ENCODE measurements at places on chromosomes 6 and 20.

- no peak for DNase-seq
Observed at GRCh38 chr20:35355372-35355771, 56.4 kb downstream of the UQCC1 start.

DNA sequence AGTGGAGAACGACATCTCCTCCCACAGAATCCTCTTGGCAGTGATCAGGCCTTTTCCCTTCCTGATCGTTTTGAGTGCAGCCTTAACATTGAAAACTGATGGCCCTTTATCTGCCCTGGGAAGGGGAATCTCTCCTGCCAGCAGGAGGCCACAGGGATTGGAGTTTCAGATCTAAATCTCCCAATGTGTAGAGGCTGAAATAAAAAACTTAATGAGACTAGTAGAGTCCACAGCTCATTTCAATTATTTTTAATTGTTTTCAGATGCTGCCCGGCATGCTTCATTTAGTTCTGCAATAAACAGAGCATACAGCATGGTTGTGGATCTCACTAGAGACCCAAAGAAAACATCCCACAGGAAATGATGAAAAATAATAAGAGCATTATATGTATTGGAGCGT is 662.2 kb upstream of the HS3ST5 start:
- no peak for DNase-seq

DNA sequence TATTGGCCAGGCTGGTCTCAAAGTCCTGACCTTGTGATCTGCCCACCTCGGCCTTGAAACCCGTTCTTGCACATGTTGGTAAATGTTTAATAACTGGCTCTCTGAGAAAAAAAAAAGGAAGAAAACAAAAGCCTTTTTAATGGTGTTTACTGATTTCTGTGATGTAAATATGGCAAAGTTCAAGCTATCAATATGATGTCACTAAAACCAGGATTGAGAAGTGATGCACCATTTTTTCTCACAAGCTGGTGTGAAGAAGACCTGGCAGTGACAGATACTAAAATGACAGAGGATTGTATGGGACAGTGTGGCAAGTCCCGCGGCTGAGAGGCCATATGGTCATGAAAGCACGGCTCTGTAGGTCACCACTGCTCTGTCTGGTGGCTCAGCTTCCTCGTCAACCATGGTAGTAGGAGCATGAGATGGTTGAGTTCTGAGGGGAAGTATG is 196.3 kb upstream of the SUPT3H start:
- no peak for DNase-seq

- no peak for DNase-seq
Observed at GRCh38 chr6:84074988-84075781, 41.6 kb downstream of the MRAP2 start.

DNA sequence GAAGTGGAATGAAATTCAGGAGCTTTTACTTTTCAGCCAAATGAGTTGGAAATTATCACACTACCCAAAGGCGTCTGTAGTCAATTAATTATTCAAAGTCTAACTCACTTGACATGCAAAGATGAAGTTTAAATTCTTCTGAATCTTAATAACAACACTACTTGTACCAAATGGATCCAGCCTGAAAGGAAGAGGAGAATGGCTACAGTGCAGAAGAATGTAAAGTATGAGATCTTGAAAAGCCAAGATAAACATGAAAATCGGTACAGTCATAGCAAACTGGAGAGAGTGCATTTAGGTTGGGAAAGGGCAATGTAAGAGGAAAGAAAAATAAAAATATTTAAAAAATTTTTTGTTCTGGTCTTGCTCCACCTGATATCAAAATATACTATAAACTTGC is 195.5 kb downstream of the SIM1 start:
- no peak for DNase-seq

DNA sequence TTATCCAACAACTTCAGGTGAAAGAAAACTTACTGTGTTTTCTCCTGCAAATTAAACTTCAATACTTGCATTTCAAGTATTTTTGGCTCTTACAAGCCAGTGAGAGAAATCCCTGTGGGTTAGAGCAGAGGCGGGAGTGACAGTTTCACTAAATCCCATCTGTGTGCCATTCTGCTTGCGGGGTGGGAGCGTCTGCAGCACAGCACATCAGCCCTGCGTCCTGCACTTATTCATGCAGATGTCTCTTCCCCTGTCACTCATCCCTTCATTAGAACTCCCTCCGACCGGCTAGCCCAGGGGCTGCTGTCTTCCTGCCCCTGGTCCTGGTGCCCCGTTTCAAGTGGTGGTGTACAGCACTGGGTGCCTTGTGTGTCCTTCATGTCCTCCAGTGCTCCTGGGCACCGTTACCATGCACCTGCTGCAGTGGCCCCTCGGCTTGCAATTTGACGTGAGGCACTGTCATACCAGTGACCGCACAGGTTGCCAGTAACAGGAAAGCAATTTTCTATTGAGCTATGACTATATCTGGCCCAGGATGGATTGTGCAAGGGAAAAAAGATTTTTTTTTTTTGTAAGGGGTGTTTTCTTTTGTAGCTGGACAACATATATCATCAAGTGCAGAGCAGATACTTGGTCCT is 59.4 kb downstream of the INSM1 start:
- no peak for DNase-seq

GRCh38 chr6:13678255-13678983 is 33.2 kb downstream of the RANBP9 start:
- no peak for DNase-seq

- no peak for DNase-seq
Observed at GRCh38 chr6:158501360-158502262, 58.3 kb upstream of the TMEM181 start.

DNA sequence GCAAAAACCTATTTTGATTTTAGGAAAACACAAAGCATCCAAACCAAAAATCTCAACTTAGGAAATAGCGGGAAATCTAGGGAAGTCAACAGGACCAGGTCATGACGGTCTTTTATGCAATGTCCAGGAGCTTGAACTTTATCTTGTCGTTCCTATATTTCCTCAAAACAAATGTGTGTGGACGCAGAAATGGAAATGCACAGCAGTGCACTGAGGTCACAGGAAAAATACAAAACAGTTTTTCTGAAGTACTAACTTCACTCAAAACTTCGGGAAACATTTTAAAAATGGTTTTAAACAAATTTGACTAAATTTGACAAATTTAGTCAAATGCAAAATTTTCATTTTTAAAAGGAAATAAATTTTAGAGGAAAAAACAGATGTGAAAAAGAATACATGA is 5.5 kb upstream of the SLC17A2 start:
- DNase-seq, result no peak
